ENCODE measurements at places on chromosomes 6 and 20.

GRCh38 chr6:118860363-118860762, 33.6 kb upstream of the ASF1A start:
- DNase-seq: no peak

GRCh38 chr20:46377518-46377917, 28.9 kb downstream of the ELMO2 start:
- no peak for DNase-seq

DNA sequence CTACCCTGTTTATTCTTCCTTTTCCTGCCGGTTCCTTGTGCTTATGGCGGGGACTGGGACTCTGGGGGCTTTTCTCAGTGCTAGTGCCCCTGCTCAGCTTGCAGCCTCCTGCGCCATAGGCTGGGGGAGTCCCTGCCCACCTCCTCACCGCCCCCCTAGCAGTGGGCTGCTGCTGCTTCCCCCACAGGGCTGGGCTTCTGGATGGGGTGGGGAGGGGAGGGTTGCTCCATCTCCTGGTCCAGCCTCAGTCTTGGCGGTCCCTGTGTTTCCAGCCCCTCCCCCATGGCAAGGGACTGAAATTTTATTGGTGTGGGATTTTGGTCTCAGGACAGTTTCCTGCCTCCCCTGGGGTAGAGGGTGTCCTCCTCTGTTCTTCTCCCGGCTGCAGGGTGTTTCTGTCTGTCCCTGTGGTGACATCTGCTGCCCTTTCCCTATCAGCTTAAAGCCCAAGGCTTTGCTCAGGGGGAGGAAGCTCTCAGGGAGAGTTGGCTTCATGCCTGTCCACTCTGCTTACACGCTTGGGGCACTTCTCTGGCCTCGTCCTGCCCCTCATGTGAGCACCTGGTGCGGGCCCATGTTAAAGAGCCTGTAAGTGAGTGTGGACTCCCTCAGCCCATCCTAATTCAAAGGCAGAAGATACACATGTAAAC, 100.6 kb downstream of the HIVEP1 start:
- no peak for DNase-seq

GRCh38 chr6:95690328-95690727, 113.0 kb downstream of the MANEA start:
- no peak for DNase-seq

DNA sequence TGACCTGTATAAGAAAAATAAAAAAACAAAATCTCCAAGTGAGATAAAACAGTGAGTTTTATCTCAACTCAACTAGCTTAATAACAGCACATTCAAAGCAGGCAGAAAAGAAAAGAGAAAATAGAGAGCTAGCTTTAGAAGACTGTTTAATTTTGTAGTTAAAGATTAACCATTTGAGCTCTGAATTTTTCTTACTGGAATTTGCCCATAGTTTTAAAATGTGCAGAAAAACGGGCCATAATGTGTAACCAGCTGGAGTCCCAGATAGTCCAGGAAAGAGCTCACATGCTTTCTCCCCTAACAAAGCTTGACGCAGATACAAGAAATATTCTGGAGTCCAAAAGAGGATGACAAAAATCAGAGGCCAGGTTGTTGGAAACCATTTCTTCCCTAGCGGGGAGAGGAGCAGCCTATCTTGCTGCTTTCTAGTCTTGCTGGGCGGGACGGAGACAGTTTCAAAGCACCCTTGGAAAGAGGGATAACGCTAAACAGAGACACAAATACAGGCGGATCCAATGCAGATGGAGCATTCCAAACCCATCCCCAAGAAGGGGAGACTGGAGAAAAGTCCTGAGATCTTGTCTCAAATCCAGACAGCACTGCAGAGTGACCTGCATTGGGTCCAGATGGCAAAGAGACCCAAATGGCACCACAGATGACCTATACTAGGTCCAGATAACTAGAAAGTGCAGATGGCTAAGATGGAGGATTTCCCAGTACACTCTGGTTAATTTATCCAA, 16.1 kb downstream of the TTK start:
- DNase-seq: no peak

- no peak for DNase-seq
These were observed 193.5 kb upstream of the PLN start for GRCh38 chr6:118354641-118355040.

GRCh38 chr20:47317127-47317895, 39.2 kb downstream of the ZMYND8 start:
- DNase-seq: peak; percentile 97

GRCh38 chr6:31763619-31763940, 1.1 kb downstream of the SAPCD1 start:
- DNase-seq: peak; percentile 84

DNA sequence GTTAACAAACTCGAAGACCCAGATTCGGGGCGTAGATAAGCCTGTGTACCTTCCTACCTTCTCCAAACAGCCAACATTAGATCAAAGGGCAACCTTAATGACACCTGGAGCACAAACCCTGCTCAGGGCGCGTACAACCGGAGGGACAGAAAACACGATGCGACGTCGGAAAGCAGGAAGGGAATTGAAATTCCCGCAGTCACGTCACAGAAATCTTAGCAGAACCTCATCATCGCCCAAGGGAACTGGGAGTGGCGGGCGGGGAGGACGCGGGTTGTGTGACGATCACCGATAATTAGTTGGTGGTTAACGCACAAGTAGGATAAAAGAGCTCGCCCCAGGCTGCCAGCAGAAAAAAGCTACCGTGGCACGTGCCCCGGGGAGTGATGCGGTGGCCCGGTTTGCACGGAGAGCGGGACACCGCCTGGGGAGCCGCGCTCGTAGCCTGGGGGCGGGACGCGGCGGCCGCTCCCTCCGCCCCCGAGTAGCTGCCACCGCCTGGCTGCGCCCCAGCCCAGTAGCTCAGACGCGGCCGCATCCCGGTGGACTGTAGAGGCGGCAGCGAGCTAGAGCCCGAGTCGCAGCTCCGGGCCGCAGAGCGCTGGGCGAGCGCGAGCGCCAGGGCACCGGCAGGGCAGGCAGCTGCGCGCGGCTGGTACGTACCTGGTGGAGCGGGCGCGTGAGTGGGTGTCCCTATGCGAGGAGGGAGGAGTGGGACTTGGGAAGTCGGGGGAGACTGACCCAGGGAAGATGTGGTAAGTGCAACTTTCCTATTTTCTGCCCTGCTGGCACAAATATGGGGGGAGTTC, at the start of gene PKIB:
TSS of gene PKIB (plus strand) at position 525 of the 809 bp plus-strand sequence. CDS start 107,390 bp downstream, outside the sequence.
- peak; percentile 72 for DNase-seq

GRCh38 chr20:51625105-51625504, 82.6 kb upstream of the NFATC2 start:
- DNase-seq: no peak

DNA sequence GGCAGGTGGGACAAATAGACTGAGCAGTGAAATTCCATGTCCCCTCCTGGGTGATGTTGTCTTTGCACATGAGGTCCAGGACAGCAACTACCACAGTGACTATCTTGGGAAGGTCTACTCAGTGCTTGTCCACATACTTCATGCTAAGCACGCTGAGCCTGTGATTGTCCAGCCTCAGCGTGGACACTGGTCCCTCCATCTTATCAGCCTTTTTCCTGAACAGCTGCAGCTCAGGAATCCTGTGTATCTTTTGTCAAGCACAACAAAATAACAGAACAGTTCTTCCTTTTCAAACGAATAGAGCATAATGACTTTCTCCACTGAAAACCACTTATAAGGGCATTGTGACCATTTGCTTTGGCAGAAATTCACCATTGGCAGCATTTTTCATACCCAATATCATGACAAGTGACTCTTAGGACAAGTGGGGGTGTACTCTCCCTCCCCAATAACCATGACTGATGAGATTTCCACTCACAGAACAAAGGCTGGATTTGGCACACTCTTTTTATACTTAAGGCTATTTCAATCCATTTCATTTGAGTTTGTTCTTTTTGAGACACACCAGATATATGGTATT, 90.3 kb downstream of the FYN start:
- no peak for DNase-seq

- DNase-seq: no peak
These were observed 33.8 kb downstream of the TOMM6 start for GRCh38 chr6:41821266-41821665.

DNA sequence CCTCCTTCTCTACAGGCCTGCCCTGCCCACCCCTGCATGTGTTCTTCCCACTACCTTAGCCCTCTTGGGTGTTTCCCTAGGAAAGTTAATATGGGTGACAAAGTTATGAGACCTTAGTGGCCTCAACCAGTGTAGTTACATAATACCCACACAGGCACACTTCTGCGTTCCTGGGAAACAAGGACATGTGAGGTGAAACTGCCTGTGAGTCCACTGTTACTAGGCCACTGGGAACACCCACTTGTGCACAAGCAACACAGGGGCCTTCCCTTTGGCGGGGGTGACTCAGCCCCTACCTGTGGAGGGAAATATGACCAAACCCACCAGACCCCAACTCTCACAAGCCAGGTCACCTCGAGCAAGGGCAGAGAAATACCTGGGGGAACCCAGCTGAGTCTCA, 12.8 kb downstream of the PI16 start:
- DNase-seq: no peak

- DNase-seq: peak; percentile 45
These were observed 25.2 kb downstream of the SNPH start for GRCh38 chr20:1291191-1291741.

DNA sequence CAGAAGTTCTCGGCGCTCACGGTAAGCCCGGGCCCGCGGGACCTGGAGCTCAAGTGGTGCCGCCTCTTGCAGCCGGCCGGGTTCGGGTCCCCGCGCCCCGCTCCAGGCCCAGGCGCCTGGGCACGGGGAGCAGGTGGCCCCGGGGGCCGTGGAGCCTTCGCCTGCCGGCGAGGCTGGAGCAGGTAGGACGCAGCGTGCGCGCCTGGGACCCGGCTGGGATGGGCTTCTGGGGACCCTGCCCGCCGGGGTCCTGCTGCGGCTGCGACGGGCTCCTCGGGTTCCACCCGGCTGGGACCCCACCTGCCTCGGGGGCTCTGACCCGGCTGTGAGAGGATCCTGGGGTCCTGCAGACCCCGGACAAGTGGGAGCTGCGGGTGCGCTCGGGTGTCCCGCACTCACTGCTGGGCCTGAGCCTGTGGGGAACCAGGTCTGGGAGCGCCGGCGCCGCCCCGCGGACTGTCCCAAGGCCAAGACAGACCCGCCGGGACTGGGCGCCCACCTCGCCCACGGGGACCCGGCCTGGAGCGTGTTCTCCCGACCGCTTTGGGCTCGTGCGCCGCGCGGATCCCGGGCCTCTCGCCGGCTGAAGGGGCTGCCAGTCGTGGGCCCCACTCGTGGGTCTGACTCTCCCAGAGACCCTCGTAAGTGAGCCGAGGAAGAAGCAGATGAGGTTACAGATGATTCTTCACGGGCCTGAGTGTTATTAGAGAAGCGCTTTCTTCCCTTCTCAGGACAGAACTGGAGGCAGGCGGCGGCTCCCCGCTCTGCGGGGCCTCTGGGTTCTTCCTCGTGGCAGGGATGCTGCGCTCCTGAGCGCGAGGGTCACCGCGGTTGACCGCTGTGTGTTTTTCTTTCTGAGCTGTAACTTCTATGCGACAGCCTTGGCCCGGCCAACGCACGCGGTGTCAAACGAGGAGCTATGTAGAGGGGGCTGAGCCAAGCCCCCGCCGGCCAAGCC, 729 bp downstream of the SMOC2 start:
- no peak for DNase-seq

DNA sequence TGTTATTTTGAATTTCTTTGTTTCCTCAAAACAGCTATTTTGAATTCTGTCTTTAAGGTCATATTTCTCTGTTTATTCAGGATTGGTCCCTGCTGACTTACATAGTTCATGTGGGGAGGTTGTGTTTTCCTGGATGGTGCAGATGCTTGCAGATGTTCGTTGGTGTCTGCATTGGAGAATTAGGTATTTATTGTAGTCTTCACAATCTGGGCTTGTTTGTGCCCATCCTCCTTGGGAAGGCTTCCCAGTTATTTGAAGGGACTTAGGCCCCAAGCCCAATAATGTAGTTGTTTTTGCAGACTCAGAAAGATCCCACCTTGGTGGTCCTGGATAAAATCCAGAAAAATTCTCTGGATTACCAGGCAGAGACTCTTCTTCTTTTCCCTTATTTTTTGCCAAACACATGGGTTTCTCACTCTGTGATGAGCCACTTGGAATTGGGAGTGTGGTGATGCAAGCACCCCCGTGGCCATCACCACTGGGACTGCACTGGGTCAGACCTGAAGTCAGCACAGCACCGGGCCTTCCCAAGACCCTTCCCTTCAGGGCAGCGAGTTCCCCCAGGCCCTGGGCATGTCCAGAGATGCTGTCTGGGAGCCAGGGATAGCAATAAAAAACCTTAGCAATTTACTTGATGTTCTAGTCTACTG, 81.6 kb upstream of the EZR start:
- no peak for DNase-seq

DNA sequence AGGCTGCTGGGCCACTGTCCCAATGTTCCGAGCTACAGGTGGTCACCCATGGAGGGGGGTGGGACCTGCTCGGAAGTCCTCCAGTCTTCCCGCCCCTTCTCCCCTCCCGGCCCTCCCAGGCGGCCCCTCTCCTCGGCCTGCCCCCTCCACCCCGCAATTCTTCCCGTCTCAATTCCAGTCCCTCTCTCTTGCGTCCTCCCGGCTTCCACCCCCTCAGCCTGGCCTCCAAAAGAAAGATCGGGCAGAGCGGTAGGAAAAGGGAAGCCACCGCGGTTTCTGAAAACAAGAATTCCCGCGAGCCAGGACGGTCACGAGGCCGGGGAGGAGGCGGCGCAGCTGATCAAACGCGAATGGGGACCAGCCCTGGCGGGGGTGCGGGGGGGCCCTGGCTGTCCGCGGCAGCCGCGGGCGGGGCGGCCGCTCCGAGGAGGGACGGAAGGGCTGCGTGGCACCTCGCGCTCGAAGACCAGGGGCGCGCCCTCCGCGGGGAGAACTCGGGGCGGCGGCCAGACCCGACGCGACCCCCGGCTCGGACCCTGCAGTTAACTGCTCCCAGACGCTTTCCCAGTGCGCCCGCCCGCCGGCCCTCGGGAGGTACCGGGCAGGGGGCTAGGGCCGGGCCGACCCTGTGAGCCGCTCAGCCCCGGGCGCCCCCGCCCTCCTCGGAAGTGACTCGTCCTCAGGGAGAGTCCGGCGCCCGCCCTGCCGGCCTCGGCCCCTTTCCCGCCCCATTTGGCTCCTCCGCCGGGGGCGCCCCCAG, 1.0 kb downstream of the PXDC1 start:
- peak; percentile 77 for DNase-seq

DNA sequence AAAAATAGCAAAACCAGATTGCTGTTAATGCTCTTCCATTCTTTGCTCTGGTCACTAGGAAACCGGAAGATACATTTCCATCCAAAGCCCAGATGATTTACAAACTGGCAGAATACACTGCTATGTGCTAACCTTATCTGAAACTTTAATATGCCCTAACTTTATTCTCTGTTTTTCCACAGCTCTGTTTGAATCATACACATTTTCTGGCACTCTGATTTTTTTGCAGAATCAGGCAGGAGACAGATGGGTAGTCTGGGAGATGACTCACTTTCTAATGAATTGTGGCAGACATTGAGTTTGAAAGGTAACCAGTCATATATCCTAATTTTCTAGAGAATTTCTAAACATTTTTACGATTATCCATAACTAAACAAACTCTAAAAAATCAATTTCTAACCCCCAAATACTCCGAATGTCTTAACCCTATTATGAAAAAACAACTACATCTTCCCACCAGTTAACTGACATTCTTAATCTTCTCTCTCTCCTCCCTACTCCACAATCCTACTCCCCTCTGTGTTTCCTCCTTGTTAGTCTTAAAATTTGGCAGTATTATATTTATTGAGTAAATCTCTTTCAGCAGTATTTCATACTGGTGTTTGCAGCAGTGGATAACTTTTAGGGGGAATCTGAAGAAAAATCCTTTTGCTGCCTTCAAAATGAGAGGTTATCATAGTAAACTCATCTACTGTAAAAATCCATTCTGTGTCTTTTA, 63.5 kb downstream of the MAN1A1 start:
- no peak for DNase-seq

- peak; percentile 67 for DNase-seq
These were observed 45.9 kb downstream of the ZNF217 start for GRCh38 chr20:53547664-53548239.
